ENCODE measurements at places on chromosomes 12 and 14. TPM values are rescaled to one million over a fixed set of nuclear protein-coding genes. Genes with fewer than 3 reads are reported as not detected.

The TM9SF1 gene
- total RNA-seq = 68.0 TPM

The GPHB5 gene
- total RNA-seq = not detected

The NAA30 gene
- total RNA-seq = 17.2 TPM

The TGM1 gene
- 4.5 TPM for total RNA-seq

The IKBIP gene
- 24.7 TPM for total RNA-seq

DNA sequence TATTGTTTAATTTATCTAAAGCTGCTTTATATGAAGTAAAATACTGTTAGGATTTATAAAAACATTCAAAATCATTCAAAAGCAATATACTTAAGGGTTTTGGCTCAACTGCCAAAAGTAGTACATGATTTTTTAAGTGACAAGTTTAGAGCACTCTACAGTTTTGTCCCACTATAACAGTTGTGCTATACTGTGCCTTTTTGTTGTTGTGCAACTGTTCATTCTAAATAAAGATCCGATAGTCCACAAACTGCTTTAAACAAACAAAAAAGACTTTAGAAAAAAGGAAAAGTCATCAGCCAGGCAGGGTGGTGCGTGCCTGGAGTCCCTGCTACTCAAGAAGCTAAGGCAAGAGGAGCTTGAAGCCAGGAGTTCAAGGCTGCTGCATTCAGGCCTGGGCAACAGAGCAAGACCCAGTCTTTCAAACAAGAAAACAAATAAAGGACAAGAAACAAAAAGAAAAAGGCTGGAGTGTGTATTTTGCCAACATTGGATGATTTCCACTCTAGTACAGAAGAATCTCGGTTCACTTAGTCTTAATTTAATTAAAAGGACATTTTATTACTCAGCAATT, 7.3 kb downstream of the C2CD5 start:
- DNase-seq = no peak

DNA sequence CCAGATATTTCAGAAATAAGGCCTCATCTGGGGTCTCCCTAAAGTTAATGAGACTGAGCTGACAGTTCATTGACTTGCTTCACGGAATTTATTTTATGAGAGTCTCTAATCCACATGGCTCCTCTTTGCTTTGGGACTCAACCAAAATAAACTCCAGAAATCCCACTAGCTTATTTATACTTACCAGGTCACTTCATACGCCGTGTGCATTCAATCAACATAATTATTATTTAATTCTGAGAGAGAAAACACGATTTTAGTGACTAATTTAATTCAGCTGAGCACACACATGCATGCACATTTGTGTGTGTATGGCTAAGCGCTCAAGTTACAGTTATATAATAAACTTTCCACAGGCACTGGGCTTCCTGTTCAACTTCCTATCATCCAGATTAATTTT, 333.4 kb upstream of the CCDC196 start:
- DNase-seq = no peak

- no peak for DNase-seq
Measured at GRCh38 chr12:3533703-3534386, 42.8 kb downstream of the PRMT8 start.

DNA sequence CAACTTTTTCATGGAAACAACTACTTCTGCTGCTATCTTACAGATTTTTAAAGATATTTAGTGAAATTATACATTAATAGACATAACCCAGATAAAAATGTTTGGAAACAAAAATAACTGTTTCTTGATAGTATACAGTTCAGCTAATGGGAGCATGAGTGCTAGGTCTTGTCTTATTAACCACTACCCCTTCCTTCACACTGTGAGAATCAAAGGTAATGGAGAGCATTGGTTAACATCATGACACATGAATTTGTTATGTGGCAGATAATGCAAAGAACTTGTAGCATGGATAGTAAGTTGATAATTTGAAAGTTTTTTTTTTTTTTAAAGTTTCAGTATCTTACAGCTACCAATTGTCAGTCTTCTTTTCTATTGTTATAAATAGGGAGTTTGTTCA, 44.2 kb downstream of the CCDC91 start:
- no peak for DNase-seq

DNA sequence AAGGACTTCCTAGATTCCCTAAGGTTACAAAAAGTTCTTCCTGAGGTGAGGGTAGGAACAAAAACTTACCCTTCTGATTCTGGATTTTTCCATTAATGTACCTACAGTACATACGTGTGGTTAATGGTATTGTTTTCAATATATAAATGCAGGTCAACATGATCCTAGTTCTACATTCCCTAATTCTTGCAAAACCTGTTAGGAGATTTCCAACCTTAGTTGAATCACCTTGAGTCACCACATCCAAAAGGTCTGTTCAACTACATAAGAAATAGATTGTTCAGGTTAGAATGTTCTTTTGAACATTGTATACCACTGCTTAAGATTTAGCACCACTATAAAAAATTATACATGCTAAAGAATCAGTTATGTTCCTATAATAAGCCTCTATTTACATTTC, 118.9 kb downstream of the GARIN6 start:
- DNase-seq = no peak

GRCh38 chr14:52663850-52664249, 31.5 kb downstream of the ERO1A start:
- DNase-seq = no peak

DNA sequence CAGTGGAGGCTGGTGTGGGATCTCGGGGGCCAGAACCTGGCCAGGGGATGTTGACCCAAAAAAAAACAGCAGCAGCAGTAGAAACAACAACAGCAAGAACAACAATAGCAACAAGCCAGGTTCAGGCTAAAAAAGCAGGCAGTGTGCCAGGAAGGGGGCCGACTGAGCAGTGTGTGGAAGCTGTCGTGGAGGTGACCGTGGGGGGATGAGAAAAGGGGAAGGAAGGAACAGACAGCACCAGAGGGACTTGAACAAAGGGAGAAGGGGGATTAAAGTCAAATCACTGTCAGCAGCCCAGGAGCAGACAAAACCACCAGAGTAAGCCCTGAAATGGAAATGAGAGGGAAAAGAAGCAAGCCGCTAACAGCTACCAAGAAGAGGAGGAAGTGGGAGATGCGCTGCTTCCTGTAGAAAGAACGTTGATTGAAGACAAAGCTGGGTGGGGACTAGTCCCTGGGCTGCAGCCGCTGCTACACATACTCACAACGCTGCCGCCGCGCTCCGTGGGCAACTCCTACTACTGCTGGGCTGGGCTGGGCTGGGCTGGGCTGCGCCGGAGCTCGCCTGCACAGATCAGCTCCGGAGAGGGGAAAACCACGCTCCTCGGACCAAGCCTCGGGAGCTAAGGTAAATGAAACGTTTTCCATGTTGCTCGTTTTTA, at the start of gene GNG2:
GNG2 (plus strand) TSS at position 449 of the 661 bp plus-strand sequence. CDS start 90,067 bp downstream, outside the sequence.
- peak; percentile 21 for DNase-seq

GRCh38 chr12:6122201-6122600, 2.3 kb downstream of the VWF start:
- DNase-seq = no peak

DNA sequence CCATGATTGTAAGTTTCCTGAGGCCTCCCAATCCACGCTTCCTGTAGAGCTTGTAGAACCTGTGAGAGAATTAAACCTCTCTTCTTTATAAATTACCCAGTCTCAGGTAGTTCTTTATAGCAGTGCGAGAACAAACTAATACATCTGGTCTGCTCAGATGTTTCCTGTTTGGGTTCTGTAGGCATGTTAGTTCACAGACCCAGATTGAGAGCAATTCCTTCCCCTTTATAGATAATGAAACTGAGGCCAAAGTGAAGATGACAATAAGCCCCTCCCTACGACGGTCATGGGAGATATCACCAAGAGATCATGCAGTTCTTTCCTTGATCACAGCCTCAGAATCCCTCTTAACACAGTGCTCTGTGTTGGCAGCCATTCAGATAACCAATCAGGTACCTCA, 76.5 kb upstream of the CLMN start:
- DNase-seq = no peak

DNA sequence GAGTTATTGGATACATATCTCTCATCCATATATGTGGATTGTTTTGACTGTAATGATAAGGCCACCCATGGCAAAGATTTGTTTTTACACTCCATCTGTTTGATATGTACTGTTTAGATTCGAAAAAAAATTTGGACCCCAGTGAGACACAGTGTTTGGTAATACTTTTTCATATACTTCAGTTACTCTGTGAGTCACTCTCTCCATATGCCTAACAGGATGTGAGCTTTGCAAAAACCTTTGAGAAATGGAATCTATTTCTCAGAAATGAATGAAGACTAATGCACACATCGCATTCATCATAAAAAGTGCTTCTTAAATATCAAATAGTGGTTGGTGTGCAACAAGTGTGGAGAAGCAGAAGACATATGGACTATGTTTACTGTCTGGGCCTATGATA, 781.5 kb downstream of the SLC6A15 start:
- no peak for DNase-seq

DNA sequence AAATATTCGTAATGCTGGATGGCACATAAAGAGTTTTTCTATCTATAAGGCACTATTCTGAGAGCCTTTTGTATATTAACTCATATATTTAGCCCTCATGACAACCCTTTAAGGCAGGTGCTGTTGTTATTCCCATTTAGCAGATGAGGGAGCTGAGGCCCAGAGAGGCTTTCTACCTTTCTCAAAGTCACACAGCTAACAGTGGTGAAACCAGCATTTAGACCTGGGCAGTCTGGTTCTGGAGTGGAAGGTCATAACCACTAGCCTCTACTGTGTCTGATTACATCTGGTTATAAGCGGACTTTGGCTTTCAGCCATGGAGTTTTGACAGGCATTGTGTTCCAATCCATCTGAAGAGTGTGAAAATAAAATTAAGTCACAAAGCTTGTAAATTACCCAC, 41.2 kb upstream of the HDAC7 start:
- no peak for DNase-seq

DNA sequence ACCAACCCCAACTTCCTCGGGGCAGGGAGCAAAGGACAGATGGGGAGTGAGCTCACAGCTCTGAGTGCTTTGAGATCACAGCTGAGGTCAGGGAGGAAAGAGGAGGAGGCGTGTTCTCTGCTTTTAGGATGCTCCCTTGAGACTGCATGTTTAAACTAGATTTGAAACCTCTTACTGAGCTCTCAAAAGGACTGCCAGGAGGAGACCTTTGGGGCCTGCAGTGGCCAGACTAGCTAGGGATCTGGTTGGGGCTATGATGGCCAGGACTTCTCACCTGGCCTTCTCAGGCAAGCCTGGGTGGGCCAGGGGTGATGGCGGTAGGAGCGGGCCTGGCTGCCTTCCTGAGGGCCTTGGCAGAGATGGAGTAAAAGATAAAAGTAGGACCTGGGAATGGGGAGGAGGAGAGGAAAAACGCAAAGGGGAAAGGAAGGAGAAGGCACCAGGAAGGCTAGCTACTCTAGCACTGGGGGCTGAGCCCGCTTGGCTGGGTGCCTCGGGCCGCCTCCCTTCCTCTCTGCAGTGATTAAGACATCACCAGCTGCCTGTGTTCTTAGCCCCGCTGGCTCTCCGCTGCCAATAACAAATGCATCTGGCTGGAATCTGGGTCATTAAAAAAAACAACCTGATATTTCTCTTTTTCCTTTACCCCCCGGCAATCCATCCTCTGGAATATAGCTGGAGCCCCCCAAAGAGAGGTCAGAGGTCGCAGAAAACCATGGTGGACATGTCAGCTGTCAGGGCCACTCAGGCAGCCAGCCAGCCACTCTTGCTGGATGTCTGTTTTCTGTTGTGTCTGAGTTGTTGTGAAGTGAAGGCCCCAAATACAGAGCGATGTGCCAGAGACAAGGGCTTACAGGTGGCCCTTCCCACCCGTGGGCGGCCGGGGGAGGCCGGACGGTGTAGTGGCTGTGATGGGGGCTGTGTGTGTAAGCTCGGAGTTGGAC, 141.3 kb downstream of the TSPAN9 start:
- no peak for DNase-seq

DNA sequence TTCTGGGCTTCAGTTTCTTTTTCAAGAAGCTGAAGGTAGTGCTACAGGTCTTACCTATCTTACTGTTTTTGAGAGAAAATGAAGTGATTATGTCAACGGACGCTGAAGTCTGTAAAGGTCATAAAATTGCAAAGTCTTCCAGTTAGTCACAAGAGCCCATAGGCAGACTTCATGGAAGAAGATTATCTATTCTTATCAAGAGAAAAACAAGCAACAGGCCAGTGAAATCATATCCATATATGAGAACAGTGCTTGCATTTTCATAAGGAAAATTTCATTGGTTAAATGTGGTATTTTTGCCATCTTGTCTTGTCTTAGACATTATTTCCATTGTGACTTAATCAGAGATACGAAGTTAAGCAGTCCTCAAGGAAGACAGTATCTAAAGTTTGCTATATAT, 412.7 kb upstream of the SEL1L start:
- no peak for DNase-seq

GRCh38 chr12:12691549-12691948, 4.4 kb downstream of the GPR19 start:
- DNase-seq = no peak

- DNase-seq = no peak
Measured at GRCh38 chr12:12353807-12354206, 3.1 kb upstream of the BORCS5 start.

- no peak for DNase-seq
Measured at GRCh38 chr14:58131386-58131785, 20.6 kb downstream of the ARMH4 start.
